ENCODE measurements at places on chromosomes 2 and 18.

GRCh38 chr2:230441227-230441897 is 25.4 kb downstream of the SP100 start:
- peak; percentile 72 for DNase-seq

- no peak for DNase-seq
These were observed 49.9 kb downstream of the RAB27B start for GRCh38 chr18:54878159-54878622.

DNA sequence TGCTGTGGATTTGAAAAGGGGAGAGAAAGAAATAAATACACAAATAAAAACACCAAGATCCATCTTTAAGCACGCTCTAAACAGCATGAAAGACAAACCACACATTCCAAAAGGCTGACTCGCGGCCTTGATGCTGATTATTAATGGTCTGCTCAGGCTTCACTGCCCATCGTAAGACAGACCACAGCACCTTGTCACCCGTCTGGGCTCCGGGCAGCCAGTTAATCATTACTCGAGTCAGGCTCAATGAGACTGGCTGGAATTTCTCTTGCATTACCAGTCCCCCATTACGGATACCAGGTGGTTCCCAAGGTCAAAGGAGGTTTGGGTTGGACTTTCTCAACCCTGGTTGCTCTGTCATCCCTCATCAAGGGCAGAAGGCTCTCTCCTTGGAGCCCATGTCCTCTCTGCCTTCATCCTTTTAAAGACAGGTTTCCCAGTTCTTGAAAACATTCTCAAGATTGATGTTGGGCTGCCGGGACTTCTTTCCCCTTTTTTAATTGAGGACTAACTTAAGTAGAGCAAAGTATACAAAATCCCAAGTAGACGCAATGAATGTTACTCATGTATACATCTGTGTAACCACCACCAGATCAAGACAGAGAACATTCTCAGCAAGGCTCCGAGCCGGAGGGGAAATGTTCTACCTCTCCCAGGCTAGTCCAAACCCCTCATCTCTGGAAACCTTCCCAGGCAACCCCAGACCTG is 8.1 kb downstream of the SMAD7 start:
- DNase-seq = peak; percentile 5

DNA sequence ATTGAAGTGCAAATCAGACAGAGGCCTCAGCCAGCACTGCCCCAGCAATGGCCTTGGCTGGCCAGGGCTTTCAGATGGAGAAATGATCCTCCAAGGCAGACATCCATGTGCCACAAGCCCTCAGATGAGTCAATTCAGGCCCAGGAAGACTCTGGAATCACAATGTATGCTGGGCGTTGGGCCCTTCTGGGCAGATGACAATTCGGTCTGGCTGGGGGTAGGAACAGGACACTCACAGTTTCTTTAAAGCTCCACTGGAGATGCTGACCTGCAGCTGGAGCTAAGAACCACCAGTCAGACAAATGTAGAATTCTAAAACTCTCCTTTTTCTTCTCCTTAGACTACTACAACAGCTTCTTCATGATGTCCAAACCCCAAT is 7.1 kb upstream of the CRYGC start:
- DNase-seq = no peak

DNA sequence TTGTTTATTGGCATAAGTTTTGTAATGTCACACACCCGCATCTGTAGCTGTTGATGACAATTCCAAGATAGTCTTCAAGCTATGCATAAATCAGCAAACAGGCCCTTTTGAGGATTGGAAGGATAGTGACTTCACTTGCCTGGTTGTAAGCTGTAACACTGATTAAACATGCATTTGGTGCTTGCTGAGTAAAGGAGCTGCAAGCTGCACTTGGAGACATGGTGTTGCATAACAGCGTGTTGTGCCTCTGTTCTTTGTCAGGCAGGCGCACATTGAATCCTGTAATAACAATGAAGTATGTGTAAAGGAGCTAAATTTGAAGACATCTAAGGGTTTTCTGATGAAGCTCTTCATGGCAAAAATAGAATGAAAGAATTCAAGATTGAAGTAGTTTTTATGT is 68.7 kb upstream of the TTC27 start:
- DNase-seq = no peak

- DNase-seq = no peak
These were observed 5.2 kb upstream of the DNAJB2 start for GRCh38 chr2:219273937-219274336.

DNA sequence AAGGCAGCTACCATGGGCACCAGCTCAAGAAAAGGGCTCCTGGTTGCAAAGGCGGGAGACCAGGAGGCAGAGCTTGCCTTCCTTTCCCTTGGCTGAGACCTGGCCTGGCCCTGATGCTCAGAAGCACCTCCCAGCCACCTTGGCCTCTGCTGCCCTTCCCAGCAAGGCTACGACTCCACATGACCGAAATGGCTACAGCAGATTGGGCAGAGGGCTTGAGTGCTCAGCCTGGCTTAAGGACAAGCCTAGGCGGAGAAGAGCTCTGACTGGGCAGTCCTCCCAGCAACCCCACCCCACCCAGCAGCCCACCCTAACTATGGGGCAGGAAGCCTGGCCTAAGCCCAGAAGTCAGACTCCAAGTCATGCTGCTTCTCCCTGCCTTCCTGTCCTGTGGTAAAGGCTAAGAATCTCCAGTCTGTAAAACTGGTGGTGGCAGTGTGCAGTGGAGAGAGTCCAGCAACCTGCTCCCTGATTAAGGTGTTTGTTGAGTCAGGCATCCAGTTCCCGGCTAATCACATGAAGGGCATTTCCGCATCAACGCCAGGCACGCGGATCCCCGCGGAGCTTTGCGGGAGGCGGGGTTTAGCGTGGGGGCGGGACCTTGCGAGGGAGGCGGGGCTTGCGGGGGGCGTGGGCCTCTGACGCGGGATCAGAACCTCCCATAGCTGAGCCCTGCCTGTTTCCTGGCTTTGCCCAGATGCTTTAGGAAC is 256.0 kb downstream of the BCL11A start:
- no peak for DNase-seq

- no peak for DNase-seq
These were observed 152.9 kb downstream of the DYSF start for GRCh38 chr2:71606244-71606643.

- DNase-seq = peak; percentile 57
These were observed 58.0 kb upstream of the EML6 start for GRCh38 chr2:54665436-54665856.

DNA sequence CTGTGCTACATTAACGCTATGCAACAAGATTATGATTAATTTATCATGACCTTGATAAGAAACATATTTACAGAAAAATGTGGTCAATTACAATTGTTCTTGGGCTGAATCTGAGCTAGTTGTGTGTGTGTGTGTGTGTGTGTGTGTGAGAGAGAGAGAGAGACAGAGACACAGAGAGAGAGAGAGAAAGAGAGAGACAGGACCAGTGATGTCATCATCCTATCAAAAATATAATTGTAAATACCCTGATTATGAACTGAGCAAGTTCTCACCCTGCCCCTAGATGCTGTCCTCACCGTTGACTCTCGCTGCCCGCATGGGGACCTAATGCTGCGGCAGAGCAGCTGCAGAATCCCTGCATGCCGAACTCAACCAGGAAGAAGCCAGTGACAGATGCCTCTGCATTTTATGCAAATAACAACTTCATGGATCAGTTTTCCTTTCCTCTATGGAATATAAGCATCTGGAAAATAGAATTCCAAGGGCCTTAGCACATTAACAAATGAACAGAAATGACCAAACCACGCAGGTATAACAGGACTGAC is 512.5 kb downstream of the PLCL1 start:
- no peak for DNase-seq

GRCh38 chr2:68403199-68403644 is 38.1 kb downstream of the PLEK start:
- DNase-seq = peak; percentile 45

GRCh38 chr2:23940718-23941620 is 706 bp downstream of the UBXN2A start:
- no peak for DNase-seq

GRCh38 chr2:160694221-160694620 is 200.6 kb upstream of the RBMS1 start:
- DNase-seq = no peak

GRCh38 chr2:96874198-96874831 is 4.4 kb upstream of the SEMA4C start:
- peak; percentile 25 for DNase-seq

- no peak for DNase-seq
These were observed 115.3 kb upstream of the FAM117B start for GRCh38 chr2:202519453-202519852.

- DNase-seq = no peak
These were observed 30.9 kb downstream of the XDH start for GRCh38 chr2:31383471-31384153.

DNA sequence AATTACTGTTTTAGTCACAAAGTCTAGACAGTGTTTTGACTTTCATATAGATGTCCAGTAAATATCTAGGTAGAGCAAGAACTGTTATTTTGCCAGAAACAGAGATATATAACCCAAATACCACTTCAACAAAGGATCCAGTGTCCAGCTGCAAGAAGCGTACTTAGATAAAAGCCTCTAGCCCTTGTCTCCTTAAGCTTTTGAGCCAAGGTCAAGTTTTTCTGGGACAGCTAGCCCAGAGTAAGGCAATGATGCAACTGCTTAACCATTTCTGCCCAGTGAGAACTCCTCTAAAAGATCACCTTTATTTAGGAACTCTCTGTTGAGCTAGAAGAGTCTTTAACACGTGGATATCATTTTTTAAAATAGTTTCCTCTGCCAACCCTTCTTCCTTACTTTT is 1424.9 kb upstream of the NXPH2 start:
- no peak for DNase-seq

DNA sequence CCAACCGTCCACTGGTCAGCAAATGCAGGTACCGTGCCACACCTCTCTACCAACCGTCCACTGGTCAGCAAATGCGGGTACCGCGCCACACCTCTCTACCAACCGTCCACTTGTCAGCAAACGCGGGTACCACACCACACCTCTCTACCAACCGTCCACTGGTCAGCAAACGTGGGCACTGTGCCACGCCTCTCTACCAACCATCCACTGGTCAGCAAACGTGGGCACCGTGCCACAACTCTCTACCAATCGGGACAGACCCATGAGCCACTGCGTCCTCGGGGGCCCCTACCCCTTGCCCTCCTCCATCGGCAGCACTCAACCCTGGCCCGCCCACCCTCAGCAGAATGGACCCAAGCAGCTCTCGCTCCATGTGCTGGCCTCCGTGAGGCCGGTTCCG is 226.4 kb upstream of the SALL3 start:
- DNase-seq = no peak
